ELR (cell line): ENCODE measurements at places on chromosomes 2 and 18.

GRCh38 chr2:21289989-21290388, 166.2 kb downstream of the TDRD15 start:
- DNase-seq = no peak

DNA sequence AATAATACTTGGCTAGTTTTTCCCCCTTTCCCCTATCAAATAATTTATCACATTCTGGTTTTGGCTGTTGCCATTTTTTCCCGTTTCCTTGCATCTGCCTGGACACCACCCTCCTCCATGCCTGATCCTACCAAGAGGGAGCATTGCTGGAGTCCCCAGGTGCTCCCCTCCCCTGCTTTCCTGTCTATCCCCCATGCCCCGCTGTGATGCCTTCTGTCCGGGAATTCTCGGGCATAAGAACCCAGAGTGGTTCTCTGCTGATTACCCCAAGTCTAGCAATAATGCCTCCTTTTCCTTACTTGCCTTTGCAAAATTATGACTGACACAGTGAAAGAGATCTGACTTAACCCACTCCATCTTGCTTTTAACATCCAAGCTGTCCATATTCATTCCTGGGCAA, 248.0 kb upstream of the PXDN start:
- no peak for DNase-seq

DNA sequence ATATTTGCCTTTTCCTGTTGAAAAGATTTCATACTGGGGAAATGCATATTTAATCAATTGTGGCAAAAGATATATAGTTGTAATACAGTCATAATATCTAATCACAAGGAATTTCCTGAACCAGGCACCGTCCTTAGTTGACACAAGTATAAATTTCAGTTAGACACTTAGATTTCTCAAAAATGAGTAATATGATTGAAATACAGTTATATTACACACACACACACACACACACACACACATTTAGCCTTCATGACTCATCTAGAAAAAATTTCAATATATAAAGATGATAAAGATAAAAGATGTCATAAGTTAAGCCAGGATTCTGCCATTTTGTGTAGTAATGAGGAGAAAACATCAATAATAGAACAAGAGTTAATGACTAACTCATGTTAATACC, 258.4 kb upstream of the ZNF804A start:
- DNase-seq = peak; percentile 83

DNA sequence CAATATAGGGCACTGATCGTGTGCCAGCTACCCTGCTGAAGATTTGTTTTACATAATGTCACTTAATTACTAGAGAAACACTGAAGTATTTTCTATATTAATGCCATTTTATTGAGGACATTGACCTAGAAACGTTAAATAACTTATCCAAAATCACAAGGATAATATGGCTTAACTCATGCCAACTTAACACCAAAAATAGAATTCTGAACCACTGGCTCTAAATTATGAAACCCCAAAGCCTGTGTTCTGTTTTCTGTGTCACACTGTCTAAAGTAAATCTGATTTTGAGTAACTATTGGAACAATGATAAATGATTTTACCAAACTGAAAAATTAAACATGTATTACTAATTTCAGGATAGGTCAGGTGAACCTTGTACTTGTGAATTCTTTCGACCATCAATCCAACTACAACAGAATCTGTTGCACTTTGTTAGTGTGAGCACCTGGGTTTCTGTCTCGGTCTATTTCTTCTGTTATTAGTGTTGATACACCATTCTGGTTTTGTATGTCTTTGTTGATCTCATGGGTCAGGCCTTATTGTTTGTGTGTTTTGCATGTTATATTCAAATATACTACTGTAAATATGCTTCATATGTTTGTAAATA, 48.2 kb upstream of the CCDC141 start:
- no peak for DNase-seq

DNA sequence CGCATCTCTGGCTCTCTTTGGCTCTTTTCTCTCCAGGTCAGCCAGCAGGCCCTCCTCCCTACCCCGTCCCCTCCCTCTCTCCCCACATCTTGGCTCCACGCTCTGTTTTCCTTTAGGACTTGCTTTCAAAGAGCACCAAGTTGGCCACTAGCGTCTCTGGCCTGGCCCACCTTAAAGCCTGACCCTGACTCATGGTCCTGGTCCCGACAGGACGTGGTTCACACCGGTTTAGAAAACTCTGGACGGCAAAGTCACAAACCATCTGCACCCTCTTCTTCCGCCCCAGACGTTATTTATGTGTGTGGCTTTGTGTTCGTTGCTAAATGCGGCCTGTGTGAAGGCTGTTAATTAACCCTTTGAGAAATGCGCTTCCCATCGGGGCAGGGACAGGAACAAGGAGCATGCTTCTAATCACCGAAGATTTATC, 169.0 kb upstream of the HAAO start:
- DNase-seq = no peak

GRCh38 chr2:157415591-157416101, 28.2 kb downstream of the CYTIP start:
- no peak for DNase-seq

- no peak for DNase-seq
Measured at GRCh38 chr2:156118753-156119416, 213.6 kb downstream of the NR4A2 start.

DNA sequence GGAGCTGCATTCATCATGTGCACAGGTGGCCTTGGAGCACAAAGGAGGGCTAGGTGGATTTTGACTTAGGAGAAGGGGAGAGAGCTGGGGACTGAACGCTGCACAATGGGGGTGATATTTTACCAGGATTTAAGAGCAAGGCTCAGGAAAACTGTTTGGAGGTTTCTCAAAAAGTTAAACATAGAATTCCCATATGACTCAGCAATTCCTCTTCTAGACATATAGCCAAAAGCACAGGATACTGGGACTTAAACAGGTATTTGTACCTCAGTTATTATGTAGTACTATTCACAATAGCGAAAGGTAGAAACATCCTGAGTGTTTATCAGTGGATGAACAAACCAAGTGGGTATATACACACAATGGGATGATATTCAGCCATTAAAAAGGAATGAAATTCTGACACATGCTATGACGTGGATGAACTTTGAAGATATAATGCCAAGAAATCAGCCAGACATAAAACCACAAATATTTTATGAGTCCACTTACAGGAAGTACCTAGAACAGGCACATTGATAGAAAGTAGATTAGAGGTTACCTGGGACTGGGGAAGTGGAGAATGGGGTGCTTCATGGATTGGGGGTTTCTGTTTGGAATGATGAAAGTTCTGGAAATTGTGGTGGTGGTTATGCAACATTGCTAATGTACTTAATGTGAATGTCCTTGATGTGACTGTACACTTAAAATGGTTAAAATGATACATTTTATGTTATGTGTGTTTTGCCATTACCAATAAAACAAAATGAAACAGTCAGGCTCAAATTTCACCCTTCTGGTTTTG, 216.9 kb downstream of the HAUS1 start:
- DNase-seq = peak; percentile 76

GRCh38 chr2:228066126-228066798, 115.2 kb downstream of the SPHKAP start:
- no peak for DNase-seq

DNA sequence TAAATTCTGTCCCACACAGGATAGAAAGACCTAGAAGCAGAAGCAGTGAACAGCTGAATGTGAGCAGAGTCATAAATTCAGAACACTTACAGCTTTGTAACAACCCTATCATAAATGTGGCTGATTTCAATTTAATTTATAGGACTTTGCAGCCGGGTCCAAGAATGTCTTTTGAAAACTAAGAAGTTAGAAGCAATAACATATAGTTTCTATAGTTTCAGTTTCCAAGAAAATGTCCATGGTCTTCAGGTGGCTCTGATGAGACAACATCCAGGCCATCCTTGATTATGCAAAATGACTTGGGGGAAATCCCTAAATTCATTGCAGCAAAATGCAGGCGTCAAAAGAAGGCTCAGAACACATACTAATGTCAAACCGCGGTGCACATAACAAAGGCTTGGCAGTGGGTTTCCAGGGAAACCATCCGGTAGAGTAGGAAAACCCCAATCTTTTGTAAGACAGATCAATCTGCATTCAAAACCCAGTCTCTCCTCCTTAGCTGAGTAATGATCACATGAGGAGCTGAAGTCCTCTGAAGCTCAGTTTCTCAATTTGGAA, 442.2 kb upstream of the ID2 start:
- no peak for DNase-seq

- no peak for DNase-seq
Measured at GRCh38 chr2:133312038-133312729, 256.1 kb downstream of the NCKAP5 start.

- DNase-seq = peak; percentile 33
Measured at GRCh38 chr2:203681978-203682377, 24.5 kb upstream of the CD28 start.

DNA sequence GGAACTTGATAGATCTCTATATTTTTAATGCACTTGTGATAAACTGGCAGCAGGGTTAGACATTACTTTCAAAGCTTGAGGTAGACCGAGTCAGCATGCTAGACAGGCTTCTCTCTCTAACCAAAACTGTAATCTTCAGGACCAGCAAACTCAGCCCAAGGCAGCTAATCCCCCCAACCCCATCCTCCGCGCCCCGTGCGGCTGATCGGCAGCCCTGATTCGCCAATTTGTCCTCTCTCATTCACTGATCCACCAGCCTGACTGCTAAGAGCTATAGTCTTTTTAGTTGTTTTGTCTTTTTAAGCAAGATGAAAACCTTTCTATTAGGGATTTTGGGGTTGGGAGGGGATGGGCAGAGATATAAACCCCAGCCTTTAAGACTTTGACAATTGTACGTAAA, 20.7 kb downstream of the ASPRV1 start:
- no peak for DNase-seq

DNA sequence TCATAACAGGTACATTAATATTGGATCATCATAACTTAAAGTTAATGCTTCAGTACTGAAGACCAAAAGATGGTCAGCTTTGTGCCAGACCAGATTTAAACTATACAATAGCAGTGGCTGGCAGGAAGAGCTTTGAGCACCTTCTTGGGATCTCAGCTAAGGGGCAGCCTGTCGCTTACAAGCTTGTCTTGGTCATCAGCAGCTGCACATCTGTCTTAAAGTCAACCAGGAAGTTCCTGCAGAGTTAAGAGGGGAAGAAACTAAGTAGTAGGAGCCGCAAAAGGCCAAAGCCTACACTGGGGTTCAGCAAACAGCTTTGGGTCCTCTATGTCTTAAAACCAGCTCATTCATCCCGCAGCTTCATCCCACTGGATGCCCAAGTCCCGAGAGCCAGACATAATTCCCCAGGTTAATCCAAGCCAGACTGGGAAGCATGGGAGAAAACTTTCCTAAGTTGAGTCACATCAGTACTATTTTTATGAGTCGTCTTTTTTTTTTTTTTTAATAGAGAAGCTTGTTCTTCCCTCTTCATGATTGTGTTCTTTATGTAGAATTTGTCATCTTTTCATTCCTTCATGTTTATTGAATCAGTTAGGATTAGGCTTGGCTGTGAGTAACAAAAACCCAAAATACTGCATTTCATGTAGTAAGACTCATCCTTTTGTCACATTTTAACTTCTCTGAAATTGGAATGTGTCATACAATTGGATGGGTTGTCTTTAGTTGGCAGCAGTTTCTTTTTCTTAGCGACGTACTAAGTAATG, 59.3 kb downstream of the SERTAD2 start:
- peak; percentile 77 for DNase-seq

DNA sequence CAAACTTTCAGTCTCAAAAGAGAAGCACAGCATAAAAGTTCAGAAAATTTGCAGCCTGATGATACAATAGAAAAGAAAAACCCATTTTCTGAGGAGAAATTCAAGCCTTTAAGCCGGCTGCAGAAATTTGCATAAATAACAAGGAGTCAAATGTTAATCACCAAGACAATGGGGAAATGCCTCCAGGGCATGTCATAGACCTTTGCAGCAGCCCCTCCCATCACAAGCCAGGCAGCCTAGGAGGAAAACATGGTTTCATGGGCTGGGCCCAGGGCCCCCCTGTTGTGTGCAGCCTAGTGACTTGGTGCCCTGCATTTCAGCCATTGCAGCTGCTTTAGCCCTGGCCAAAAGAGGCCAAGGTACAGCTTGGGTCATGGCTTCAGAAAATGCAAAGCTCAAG, 54.1 kb upstream of the CAVIN2 start:
- DNase-seq = no peak

DNA sequence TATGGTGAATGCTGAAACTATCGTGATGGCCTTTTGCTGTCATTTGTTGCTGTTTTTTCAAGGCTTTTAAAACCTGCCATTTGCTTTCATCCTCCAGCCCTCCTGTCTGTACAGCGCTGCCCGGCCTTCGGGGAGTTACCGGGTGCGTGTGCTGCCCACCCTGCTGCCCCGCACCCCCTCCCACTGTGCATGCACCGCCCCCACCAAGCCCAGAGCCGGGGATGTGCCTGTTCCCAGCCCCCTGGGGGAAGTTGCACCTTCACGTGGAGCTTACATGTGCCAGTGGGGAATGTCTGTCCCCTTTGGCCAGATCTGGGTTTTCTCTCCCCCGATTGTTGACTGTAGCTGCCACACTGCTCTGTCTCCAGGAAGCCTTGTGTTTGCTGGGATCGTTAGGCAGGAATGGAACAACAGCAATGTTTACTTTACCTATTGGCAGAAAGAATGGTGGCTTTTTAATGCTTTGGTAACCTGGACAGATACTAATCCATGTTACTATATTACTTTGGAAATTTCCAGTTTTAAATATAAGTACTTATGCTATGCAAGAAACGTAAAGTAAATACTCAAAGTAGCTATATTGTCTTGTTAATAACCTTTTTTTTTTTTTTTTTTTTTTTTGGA, 64.8 kb upstream of the RBM44 start:
- DNase-seq = no peak

GRCh38 chr2:114006460-114006859, 116.6 kb downstream of the ACTR3 start:
- no peak for DNase-seq

DNA sequence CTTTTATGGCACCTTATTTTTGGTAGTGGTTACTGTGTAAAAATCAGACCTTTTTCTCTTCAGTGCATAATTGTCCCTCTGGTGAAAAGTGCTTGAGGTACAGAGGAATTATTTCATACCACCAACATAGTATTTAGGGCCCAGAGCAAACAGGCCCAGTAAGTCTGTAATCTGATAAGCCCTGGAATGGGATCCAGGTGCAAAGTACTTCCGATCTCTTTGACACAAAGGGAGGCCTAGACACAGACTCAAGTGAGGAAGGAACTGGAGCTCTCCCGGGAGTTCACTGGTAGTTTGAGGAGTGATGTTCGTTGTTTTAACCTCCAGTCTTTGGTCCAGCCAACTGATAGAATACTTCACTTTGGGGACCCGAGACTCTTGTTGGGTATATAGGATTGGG, 57.4 kb downstream of the RAB31 start:
- no peak for DNase-seq

- DNase-seq = no peak
Measured at GRCh38 chr2:70560040-70560439, 6.4 kb upstream of the TGFA start.

- no peak for DNase-seq
Measured at GRCh38 chr2:6184532-6185292, 492.5 kb downstream of the SOX11 start.

DNA sequence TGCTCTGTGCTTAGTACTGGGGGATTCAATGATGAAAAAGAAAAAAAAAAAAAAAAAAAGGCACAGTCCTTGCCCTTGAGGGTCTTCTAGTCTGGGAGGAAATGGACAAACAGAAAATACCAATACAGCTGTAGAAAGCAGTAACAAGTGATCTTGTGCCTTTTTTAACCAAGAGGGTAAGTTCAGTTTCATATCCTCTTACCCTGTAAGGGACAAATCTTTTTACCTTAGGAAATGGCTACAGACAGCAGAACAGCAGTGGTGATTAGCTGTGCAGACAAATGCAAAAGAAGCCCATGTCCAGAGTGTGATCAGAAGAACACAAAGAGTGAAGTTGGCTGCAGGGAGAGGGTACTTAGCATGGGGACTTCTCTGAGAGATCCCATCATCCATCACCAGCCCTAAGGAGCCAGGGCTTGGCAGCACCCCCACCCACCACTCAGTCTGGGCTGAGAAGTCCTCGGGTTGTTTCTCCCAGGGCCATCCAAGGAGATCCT, 102.9 kb downstream of the ALPK2 start:
- no peak for DNase-seq
